H4 (cell line): ENCODE measurements at places on chromosomes 7 and 10. TPM values are rescaled to one million over a fixed set of nuclear protein-coding genes. Genes with fewer than 3 reads are reported as not detected.
A peak's percentile ranks its signal among the peaks of the same experiment; 100 is the strongest.

- DNase-seq: no peak
These were observed 70.2 kb upstream of the EXOC6 start for GRCh38 chr10:92778091-92778490.

DNA sequence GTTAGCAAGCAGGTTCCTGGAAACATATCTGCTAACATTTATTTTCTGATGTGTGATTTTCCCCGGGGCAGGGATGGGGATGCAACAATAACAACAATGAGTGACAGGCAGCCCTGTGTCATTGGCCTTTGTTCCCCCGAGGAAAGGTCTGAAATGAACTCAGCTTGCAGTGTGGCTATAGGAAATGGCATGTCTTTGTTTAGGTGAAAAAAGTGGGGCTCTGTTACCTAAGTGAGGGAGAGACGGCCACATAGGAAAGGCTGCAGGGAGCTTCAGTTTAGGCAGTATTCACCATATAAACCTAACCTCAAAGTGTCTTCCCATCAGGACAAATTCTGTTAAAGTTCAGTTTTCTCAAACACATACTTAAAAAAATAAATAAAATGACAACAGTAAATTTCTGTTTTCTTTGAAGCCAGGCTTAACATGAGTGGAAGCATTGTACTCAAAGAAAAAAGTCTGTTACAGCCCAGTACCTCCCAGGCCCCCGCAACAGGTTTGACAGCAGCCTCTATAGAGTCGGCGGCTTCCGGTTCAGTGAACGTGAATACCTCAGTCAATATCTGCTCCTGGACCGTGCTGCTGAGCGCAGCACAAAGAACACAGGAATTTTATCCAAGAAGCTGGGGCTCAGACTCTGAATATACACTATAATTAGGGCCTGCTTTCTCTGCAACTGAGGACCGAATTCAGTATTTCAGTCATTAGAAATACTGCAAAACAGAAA, 168.3 kb downstream of the GLI3 start:
- DNase-seq: no peak

- DNase-seq: peak; percentile 16
These were observed 4.7 kb upstream of the MUC12 start for GRCh38 chr7:100964630-100965029.

TMEM106B gene
- total RNA-seq: 181 and 208 TPM in 2 replicates
